ENCODE measurements at places on chromosomes 11 and 22.

DNA sequence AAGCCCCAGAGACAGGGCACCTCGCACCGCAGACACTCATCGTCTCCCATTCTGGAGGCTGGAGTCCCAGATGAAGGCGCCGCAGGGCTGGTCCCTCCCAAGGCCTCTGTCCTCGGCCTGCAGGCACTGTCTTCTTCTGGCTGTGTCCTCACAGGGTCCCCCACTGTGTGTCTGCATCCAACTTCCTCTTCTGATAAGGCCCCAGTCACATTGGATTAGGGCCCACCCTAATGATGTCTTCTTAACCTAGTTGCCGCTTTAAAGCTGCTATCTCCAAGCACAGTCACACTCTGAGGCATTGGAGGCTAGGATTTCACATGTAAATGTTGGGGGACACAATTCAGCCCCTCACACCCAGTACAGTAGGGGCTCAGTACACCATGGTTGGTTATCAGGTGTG lies 48.9 kb downstream of the DHCR7 start:
- no peak for DNase-seq

- no peak for DNase-seq
Measured at GRCh38 chr11:73198677-73199076, 19.4 kb upstream of the P2RY2 start.

DNA sequence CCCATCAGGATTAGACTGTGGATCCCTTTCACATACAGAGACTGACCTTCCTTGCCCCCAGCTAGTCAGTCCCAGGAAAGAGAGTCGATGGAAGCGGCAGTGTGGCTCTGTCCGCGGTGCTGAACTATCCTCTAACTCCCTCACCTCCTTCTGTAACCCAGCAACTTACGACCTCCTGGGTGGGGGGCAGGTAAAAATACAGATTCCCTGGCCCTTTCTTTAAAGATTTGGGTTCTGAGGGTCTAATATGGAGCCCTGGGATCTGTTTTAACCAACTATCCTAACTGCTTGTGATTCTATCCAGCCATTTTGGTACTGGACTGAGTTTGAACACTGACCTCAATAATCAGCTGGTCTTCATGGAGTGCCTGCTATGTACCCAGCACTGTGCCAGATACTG lies 23.2 kb downstream of the MFNG start:
- no peak for DNase-seq

DNA sequence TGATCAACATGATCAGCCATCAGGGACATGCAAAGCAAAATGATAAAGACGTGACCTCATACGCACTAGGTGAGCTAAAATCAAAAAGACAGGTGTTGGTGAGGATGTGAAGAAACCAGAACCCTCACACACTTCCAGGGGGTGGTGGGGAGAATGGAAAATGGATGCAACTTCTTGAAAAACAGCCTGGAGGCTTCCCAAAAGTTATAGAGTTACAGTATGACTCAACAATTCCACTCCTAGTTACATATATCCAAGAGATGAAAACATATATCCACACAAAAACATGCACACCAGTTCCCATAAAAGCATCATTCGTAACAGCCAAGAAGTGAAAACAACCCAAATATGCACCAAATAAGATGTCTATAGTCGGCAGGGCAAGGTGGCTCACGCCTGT lies 42.1 kb upstream of the APLNR start:
- DNase-seq, result no peak

DNA sequence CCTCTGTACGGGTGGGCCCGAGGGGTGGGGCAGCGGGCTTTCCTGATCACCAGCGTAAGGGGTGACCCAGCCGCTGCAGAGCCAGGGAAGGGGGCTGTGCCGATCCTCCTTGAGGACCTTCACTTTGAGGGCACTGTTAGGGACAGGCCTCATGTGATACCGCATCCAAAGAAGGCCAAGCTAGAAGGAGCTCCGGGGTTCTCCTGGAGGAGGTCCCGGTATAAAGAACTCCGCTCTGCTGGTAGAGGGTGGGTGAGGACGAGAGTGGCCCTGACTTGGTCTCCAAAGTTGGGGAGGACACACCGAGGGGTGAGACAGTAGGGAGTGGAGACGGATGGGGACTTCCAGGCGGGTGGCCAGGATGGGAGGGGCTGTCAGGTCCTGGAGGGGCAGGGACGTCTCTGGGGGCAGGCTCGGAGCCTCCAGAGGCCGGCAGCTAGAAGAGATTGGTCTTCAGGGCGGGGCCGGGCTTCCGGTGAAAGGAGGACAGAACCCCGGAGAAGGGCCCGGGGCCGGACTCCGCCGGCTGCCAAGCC lies 4.6 kb downstream of the PHOX2A start:
- no peak for DNase-seq

GRCh38 chr11:58788355-58789023 lies 56.0 kb downstream of the GLYATL2 start:
- DNase-seq, result peak; percentile 70

- DNase-seq, result no peak
Measured at GRCh38 chr22:22377335-22377734, 131.2 kb downstream of the ZNF280B start.

DNA sequence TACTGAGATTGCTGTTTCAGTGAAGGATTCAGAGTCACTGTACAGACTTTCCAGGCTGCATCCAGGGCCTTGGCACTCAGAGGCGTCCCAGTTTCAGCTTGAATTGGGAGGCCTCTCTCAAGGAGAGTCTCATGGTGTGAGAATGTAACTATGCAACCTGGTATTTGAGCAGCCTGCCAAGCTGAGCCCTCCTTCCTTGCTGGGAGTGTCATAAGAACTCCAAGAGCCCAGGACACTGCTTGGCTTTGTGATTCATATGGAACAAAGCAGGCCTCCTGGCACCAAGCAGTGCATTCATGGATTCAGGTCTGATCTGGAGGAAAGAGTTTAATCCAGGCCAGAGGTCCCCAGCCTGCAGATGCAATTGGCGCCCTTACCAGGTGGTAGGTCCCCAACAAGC lies 171.7 kb downstream of the DBX1 start:
- peak; percentile 73 for DNase-seq

- no peak for DNase-seq
Measured at GRCh38 chr11:58549644-58550043, 26.0 kb downstream of the LPXN start.

- no peak for DNase-seq
Measured at GRCh38 chr11:119810478-119811232, 81.7 kb upstream of the NECTIN1 start.

- DNase-seq, result no peak
Measured at GRCh38 chr11:115958089-115959000, 454.1 kb upstream of the CADM1 start.

DNA sequence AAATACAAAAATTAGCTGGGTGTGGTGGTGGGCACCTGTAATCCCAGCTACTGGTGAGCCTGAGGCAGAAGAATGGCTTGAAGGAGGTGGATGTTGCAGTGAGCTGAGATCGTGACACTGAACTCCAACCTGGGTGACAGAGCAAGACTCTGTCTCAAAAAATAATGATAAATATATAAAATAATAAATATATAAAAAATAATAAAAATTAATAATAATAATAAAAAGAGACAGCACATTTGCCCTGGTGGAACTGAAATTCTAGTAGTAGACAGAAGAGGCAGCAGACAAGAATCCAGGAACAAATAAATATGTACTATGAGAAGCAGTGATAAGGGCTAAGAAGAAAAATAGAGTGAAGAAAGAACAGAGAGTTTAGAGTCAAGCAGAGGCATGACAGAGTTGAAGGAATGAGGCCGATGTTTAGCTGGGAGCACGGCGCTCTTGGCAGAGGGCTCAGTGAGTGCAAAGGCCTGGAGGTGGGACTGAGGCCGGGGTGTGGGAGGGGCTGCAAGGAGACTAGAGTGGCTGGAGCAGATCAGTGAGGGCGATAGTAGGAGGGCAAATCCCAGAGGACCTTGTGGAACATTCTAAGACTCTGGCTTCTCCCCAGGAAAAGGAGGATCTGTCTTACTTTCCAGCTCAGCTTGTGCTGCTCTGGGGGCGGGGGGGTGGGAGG lies 410.3 kb downstream of the MN1 start:
- DNase-seq, result no peak

- peak; percentile 88 for DNase-seq
Measured at GRCh38 chr11:36073411-36074203, 129.7 kb downstream of the LDLRAD3 start.

DNA sequence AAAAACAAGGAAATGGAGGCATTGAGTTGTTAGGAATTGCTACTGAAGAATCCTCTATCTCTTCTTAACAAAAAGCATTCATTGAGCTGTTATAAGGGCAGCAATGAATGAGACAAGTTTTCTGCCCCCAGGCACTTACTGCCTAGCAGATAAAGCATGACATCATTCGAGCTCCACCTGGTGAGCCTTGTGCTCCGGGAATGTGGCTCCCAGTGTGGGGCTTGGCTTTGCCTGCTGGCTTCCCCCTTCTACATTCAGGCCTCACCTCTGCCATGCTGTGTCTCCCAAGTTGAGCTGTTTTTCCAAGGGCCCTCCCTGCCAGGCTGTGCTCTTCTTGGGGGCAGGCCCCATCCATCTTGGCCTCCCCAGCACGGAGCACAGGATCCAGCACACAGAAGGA lies 56.9 kb upstream of the EIF3D start:
- DNase-seq, result no peak

DNA sequence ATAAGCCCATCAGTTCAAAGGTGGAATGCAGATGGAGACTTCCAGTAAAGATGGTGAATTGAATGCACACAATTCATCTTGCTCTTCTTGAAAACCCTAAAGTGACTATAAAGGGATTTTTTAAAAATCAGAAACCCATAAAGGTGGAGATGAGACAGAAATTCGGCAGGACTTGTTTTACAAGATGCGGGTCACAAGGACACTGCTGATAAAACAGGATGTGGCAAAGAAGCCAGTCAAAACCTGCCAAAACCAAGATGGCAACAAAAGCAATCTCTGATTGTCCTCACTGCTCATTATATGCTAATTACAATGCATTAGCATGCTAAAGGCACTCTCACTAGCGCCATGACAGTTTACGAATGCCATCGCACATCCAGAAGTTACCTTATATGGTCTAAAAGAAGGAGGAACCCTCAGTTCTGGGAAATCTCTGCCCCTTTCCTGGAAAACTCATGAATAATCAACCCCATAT lies 137.1 kb downstream of the NECTIN1 start:
- DNase-seq, result no peak

GRCh38 chr11:8828580-8829361 lies 82.2 kb upstream of the AKIP1 start:
- peak; percentile 53 for DNase-seq

DNA sequence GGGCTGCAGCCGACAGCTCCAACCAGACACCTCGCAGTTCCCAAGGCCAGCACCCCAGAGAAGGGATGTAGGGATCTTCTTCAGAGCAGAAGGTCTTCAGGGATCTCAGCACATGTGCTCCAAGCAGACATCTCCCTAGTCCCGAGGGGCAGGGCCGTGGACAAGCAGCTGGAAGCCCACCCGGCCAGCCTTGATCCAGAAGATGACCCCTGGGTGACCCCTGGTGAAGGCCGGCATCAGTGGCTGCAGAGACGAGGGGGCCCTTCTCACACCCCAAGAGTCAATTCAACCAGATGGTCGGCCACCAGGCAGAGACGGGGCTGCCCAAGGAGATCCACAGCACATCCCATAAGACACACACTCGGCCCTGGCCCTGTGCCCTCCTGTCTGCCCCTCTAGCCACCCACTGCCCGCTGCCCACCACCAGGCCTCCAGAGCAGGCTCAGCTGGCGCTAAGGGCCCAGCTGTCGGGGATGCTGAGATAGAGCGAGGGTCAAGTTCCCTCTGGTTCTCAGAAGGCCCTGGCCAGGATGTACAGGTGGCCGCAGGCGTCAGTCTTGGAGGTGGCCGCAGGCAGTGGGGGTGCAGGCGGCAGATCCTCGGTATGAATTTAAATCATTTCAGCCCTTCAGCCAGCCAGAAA lies 168.3 kb downstream of the BRD1 start:
- DNase-seq, result no peak

DNA sequence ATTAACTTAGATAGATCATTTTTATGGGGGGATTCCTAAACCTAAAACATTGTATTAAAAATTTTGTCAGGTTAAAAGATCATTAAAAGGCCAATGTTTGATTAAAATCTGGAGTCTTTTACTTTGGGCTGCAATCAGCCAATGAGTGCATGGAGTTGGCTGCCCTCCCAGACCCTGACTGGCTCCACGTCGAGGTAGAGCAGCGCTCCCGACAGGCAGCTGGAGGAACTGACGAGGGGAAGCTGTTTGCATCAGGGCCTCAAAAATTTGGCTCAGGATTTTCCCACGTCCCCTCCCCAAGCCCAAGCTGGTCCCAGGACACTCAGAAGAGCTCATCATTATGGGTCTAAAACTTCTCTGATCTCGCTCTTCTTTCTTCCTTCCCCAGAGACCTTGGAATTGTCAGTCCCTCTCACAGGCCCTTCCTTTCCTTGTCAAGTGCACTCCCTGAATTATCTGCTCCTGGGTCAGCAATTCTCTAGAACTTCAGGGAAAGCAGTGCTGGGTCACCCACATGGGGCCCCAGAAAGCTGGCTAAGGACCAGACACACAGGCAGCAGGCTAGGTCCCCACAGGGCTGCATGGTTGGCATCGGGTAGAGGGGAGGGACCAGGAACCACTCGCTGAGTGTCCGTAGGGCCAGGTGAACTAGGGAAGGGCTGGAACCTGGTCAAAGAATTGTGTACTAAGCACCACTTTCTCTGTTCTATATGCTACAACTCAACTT lies 119.6 kb upstream of the IGLL5 start:
- DNase-seq, result no peak

GRCh38 chr11:13313005-13313819 lies 35.6 kb downstream of the BMAL1 start:
- no peak for DNase-seq

DNA sequence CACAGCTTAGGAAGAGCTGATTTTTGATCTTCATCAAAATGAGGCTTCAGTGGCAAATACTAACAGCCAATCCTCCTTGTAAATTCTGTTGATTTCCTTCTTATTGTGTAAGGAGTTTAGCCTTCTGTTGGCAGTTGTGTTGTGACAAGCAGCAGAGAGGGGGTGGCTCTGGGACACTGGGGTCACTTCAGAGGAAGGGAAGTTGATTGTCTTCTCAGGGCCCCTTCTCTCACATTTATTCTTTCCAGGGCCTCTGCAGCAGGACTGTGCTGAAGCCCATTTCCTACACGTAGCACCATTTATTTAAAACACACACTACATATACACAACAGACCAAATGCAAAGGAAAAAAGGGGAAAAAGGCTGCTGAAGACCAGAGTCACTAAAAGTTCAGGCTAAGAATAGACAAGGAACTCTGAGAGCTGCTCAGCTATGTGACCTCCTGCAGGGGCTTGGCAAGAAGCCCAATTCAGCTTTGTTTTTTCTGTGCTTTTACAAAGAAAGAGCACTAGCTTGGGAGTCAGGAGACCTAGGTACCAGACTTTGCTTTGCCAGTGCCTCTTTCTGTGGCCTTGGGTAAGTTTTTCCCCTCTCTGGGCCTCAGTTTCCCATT lies 28.3 kb upstream of the UPB1 start:
- DNase-seq, result peak; percentile 56

GRCh38 chr22:42793848-42794405 lies 63.1 kb downstream of the ARFGAP3 start:
- no peak for DNase-seq

DNA sequence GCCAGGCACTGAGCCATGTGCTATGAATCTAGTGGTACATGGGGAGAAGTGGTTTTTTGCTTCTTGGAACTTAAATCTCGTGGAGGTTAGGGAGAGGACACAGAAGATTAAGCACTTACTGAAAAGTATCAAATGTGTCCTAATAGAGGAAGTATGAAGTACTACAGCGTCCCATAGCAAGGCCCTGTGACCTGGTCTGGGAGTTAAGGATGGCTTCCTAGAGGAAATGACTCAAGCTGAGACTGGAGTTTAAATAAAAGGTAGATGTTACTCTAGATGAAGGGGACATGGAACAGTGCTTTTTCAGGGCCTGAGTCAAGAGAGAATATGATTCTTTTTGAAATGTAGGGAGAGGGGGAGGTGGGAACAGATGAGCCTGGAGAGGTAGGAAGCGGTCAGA lies 202.9 kb downstream of the GRIK4 start:
- no peak for DNase-seq
